ENCODE measurements at places on chromosomes 13 and 19.

- DNase-seq, result peak; percentile 24
Measured at GRCh38 chr19:7492558-7492957, 3.7 kb upstream of the PEX11G start.

DNA sequence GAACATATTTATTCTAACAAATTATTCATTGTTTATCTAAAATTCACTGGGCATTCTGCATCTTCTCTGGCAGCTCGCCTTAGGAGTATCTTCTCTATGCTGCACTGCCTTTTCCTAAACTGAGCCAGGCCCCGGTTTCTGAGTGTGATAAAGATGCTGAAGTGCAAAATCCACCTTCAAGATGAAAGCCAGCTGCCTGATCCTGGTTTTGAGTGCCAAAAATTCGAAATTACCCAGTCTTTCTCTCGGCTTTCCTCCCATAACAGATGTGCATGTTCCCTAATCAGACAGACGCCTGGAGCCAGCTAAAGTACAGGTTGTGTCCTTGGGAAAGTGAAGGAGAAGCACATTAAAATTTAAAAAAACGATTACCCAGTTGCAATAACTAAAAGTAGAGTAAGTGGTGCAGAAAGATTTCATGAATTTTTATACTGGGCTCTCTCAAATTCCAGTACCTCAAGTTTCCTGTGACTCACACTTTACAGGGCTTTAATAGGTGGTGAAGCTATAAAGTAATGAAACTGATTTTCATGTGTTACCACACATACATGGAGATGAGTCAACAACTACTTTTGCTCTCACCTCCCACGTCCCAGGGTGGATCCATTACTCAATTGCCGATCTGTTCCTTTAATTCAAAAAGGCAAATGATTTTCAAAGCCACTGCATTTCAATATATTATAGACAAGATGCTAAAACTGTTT is 65.0 kb upstream of the GTF2F2 start:
- DNase-seq, result peak; percentile 62

DNA sequence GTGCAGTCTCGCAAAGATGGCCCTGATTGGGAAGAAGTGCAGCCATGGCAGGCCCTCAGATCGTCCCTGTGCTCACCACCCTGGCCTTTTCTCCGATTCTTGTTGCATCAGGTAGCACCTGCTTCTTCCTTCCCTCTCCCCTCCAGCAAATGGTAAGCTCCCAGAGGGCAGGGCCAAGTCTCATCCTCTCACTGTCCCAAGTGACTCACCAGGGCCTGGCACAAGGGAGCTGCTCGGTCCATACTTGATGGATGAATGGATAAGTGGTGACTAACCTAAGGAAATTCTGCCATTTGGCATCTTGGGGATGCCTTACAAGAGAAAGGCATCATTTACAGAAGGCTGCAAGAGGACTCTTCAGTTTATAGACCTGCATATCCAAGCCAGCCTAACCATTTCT is 84.9 kb downstream of the ZIC5 start:
- DNase-seq, result no peak

DNA sequence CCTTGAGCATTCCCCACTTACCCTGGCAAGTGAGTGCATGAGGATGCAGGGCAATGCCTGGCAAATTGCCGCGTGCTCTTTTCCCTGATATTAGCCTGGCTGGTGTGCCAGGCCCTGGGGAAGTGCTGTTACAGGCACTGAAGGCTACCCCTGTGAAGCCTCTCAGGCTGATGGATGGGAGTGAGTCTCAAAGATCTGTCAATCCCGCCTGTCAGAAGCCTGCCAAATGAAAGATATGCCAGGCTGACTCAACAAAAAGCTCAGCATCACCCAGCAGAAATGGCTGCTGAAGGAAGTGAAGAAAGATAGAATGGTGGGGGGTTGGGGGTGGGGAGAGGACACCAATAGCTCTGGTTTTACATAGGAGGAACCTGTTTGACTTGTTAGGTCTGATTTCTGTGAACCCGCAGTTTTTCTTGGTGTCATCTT is 112.1 kb downstream of the LACC1 start:
- DNase-seq, result no peak

- no peak for DNase-seq
Measured at GRCh38 chr13:46666727-46667456, 113.9 kb downstream of the LRCH1 start.

- no peak for DNase-seq
Measured at GRCh38 chr13:24050292-24050711, 110.2 kb upstream of the SPATA13 start.

GRCh38 chr13:114131583-114132418 is 622 bp downstream of the RASA3 start:
- DNase-seq, result peak; percentile 59

- no peak for DNase-seq
Measured at GRCh38 chr13:33051632-33052031, 35.4 kb downstream of the KL start.

GRCh38 chr13:81395368-81395767 is 1054.4 kb upstream of the SPRY2 start:
- no peak for DNase-seq

- no peak for DNase-seq
Measured at GRCh38 chr13:112781287-112781686, 91.4 kb downstream of the ATP11A start.

GRCh38 chr13:113851480-113851803 is 12.4 kb downstream of the GAS6 start:
- no peak for DNase-seq

DNA sequence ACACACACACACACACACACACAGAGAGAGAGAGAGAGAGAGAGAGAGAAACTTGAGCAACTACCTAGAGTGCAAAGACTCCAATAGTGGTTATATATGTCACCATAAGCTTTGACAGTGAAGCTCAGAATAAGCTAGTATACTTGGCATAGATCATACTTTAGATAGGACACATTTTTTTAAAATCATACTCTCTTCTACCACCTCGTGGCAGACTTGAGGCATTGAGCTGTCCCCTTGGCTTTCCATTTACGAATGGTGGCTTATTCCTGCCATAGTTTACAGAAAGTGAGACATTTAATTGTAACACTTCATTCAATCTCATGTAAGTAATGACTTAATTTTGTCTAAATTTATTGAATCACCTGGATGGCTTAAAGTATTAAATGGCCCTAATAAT is 108.2 kb downstream of the EDNRB start:
- no peak for DNase-seq

DNA sequence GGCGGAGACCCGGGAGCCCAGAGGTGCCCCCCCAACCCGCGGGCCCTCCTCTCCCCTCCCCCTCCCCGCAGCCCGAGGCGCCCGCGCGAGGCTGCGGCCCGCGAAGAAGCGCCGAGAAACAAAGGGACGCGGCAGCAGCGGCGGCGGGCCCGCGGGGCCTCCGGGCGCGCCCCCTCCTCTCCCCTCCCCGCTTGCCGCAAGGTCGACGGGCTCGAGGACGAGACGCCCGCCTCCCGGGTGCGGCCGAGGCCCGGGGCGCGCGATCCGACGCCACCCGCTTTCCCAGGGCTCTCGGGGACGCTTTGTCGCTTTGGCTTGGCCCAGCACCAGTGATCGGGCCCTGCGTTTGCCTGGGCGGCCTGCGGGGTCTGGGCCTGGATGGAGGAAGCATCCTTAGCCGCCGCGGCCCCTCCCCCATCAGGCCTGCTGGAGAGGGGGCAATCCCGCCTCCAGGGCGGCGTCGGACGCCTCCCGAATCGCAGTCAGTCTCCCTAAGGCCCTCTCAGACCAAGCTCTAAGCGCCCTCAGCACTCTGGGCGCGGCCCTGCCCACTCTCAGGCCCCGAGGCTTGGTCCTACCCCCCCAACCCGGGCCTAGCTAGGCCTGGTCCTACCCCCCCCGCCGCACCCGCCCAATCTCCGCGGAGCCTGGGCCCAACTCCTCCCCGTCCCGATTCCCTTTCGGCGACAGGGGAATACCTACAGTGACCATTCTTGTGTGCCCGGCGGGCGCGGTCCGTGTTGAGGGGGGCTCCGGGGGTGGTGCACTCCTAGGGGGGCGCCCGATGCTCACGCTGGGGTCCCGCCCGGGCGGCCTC is 740 bp downstream of the ELAVL3 start:
- DNase-seq, result no peak

DNA sequence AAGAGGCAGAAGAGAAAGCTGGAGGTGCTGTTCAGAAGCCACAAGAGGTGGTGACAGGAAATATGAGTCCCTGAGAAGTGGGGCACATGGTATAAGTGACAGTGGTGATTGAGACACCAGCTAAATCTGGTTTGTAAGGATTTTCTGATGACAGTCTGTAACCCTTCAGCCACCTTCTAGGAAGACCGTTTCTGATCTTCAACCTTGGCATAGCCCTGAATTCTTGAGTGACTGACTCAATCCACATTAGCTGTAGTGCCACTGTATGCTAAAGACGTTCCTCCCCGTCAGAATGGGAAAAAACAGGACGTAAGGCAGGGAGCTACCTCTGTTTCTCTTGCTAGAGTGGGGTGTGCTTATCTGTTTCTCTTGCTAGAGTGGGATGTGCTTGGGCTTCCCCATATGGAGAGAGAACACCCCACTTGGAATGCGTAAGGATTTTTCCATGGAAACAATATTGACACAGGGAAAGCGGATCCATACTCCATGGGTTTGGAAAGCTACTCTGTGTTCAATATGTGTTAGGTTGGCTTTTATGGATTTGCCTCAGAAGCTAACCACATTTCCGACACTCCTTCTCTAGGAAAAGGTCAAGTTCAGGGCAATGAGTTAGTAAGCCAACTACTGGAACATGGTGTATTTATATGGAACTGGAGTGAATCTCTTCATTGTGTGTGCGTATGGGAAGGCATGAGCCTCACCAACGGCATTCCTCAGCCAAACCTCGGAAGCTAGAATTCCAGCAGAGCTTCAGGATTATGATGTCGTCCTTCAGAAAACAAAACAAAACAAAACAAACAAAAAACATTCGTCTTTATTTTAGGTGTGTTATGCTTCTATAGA is 948.8 kb upstream of the SLC10A2 start:
- no peak for DNase-seq

DNA sequence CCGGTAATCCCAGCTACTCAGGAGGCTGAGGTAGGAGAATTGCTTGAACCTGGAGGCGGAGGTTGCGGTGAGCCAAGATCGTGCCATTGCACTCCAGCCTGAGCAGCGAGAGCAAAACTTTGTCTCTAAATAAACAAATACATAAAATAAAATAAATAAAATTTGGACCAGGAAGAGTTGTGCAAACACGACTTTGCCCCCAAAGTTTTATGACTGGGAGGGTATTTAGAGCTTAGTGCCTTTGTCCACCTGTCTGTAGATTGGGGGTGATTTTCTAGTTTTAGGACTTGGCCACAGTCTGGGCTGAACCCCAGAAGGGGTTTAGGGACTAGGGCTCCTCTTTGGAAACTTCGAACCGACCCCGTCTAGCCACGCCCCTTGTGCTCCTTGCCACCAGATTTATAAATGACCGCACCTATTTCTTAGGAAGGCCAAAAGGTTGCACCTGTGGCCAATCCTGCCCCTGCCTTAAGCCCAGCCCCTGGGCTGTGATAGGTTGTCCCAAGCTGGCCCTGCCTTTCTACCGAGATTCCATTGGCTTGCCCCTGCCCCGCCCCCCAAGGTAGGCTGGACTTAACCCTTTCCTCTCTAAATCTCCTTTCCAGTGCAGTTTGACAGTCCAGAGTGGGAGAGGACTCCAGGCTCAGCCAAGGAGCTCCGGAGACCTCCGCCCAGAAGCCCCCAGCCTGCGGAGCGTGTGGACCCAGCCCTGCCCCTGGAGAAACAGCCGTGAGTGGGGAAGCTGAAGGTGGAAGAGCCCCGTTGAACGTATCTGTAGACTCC is 5.3 kb downstream of the SHD start:
- no peak for DNase-seq

- DNase-seq, result peak; percentile 57
Measured at GRCh38 chr13:77516342-77516789, 19.1 kb upstream of the SCEL start.

DNA sequence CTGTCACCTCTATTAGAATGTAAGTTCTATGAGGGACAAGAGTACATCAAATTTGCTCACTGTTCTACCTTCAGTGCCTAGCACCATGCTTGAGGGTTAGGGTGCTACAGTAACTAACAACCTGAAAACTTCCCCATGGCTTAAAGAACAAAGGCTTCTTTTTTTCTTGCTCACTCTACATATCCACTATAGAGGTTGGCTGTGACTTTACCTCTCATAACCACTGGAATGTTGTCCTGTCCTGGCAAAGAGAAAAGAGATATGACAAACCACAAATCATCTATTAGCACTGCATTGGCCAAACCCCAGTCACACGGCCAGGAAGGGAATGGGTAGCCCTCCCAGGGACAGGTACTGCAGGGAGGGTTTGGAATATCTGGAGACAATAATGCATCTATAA is 23.2 kb upstream of the ACOD1 start:
- DNase-seq, result no peak

- no peak for DNase-seq
Measured at GRCh38 chr13:74128156-74128767, 5.9 kb downstream of the KLF12 start.

- no peak for DNase-seq
Measured at GRCh38 chr19:1009041-1009980, 9.1 kb downstream of the GRIN3B start.

DNA sequence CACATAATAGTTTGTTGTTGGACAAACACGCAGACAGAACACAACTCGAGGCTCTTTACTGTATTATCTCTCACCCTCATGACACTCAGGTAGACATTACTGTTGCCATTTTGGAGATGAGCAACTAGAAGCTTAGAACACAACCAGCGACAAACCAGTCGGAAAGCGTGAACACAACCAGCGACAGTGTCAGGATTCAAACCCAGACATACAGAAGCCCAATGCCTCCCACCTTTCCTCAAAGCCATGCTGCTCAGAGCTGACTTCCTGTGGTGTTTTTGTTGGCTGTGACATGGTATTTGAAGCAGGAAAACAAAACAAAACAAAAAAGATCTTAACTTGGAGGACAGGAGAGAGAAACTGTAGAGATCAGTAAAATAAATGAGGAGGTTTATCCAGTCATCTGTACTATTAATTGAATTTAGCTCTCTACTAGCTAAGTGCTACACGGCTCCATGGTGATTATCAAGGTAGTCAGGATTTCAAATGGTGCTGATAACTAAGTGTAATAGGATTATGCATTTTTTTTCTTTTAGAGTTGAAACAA is 92.1 kb downstream of the STARD13 start:
- no peak for DNase-seq

DNA sequence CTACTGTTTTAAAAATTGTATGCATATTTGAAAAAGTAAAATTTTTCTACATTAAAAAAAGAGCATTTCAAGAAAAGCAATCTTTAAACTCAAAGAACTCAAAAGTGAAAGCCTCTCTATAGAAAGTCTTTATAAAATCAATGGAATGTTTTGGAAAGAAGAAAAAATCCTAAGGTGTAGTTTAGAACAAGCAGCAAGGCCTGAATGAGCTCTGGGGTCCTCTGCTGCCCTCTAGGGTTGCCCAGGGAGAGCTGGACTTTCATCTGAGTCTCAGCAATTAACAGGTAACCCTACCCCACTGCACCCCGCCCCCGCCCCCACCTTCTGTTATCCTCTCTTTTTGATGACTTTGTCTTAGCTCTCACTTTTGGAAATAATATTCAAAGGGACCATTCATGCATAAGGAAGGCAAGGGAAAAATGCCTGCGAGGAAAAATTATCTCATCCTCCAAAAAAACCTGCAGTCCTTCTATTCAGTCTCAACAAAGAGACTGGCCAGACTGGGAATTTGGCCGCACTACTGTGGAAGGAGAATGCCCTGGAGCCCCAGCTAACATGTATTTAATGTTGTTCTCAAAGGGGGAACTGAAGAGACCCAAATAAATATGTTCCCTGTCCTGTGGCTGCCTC is 24.1 kb downstream of the SLC25A30 start:
- DNase-seq, result peak; percentile 30

Measured in suppressor macrophage (primary cell).